ENCODE measurements at places on chromosomes 2 and 18.

GRCh38 chr2:9170458-9171130 lies 36.0 kb upstream of the ASAP2 start:
- DNase-seq: peak; percentile 61

- no peak for DNase-seq
Measured at GRCh38 chr2:170843656-170844055, 27.0 kb downstream of the GAD1 start.

DNA sequence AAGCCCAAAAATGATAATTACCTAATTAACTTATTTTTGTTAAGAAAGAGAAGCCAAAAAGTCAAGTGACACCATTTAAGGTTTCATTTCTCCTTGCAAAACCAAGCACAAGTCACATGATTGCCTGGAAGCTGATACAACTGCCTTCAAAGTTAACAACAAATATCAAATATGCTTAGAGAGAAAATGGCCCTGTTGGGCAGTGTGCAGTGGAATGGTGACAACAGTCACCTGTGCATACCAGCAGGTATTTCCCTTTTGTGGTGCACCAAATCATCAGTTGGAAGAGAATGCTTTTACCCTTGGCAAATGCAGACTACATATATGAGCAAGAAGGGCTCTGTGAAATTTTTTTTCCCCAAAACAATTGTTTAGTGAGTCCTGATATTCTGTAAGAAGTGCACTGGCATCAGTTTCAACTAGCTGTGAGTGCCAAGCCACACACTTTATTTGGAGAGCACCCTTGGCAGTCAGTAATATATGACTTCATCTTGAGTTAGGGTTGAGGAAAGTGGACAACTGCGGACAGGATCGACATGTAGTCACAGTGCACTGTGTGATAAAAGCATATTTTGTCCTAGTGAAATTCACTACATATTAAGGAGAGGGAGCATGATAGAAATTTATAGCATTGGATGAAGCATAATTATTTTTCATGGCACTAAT lies 74.9 kb upstream of the DOCK10 start:
- no peak for DNase-seq

- no peak for DNase-seq
Measured at GRCh38 chr2:66541646-66542045, 106.7 kb downstream of the MEIS1 start.

GRCh38 chr18:63132819-63133200 lies 186.8 kb downstream of the BCL2 start:
- no peak for DNase-seq

- DNase-seq: no peak
Measured at GRCh38 chr18:67043276-67043675, 439.4 kb upstream of the CDH19 start.

- peak; percentile 24 for DNase-seq
Measured at GRCh38 chr2:98899041-98899702, 36.9 kb downstream of the CRACDL start.

- DNase-seq: no peak
Measured at GRCh38 chr2:28630341-28630740, 121.3 kb upstream of the PPP1CB start.

DNA sequence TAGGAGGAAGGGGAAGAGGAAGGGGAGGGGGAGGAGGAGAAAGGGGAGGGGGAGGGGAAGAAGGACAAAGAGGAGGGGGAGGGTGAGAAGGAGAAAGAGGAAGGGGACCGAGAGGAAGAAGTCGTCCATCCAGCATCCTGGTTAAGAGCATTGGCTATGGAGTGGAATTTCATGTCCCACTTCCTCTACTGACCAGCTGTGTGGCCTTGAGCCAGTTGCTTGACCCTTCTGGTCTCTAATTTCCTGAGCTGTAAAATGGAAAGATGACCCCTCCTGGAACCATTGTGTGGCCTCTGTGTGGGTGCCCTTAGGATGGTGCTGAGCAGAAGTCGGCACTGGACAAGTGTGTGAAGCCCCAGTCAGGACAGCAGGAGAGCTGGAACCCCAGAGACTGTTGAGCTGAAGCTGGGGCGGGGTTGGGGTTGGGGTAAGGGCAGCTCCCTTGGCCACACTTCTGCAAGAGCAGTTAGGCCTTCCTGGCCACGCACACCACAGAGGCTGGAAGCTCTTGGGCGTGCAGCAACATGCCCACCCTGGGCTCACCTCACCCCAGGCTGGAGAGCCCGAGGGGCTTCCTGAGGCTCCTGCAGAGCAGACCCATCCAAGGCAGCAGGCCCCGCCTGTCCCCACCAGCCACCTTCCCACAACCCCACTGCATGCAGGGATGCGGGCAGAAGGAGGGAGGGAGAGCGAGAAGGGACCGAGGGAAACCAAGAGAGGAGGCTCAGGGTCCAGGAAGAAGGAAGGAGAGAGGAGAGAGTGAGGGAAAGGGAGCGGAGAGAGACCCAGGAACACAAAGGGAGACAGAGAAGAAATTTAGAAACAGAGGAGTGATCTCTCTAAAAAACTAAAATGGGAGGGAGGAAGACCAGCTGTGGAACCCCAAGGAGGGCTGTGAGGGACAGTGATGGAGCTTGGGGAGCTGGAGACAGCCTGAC lies 16.2 kb downstream of the ADRA2B start:
- peak; percentile 60 for DNase-seq

- DNase-seq: no peak
Measured at GRCh38 chr2:222613715-222614331, 42.1 kb downstream of the FARSB start.

GRCh38 chr2:102334486-102334885 lies 21.1 kb upstream of the IL18R1 start:
- DNase-seq: no peak

- DNase-seq: no peak
Measured at GRCh38 chr2:100184055-100184737, 41.8 kb upstream of the AFF3 start.

- no peak for DNase-seq
Measured at GRCh38 chr2:156398176-156398575, 38.0 kb upstream of the GPD2 start.

DNA sequence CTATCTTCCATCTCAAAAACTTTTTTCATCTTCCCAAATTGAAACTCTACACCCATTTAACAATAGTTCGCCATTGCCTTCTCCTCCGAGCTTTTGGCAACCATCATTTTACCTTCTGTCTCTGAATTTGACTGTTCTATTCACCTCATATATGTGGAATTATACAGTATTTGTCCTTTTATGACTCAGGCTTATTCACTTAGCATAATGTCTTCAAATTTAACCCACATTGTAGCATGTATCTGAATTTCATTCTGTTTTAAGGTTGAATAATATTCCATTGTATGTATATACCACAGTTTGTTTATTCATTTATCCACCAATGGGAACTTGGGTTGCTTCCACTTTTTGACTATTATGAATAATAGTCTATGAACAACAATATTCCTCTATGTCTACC lies 233.9 kb downstream of the GPD2 start:
- DNase-seq: no peak

- DNase-seq: no peak
Measured at GRCh38 chr18:72091369-72091768, 452.8 kb downstream of the CBLN2 start.

GRCh38 chr2:110807522-110807921 lies 75.1 kb downstream of the ACOXL start:
- no peak for DNase-seq

GRCh38 chr2:189900726-189901125 lies 116.5 kb downstream of the PMS1 start:
- DNase-seq: no peak

DNA sequence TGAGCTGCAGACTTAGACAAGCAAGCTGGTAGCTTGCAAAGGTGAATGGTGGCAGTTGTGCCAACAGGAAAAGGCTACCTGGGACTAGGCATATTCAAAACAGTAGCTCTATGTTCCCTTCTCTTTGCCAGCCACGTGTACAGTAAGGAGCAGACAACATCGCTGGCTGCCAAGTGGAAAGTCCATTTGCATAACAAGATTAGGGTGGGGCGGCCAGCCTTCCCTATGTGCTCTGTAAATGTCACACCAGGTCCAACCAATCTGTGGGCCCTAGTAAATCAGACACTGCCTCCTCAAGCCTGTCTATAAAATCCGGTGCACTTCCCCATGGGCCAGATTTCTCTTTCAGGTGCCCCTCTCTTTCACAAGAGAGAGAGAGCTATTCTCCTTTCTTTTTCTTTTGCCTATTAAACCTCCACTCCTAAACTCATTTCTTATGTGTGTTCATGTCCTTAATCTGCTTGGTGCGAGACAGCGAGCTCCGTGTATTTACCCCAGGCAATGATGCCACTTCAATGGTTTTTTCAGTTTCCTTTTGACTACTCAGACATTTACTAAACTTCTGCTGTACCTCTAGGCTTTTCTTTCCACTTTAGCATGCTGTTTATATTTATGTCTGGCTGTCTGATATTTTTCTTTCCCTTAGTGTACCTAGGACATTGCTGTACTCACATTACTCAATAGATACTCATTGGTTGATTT lies 297.4 kb upstream of the GCFC2 start:
- no peak for DNase-seq

- no peak for DNase-seq
Measured at GRCh38 chr2:191959209-191959608, 112.3 kb upstream of the CAVIN2 start.
